ENCODE measurements at places on chromosomes 1 and 21. TPM values are rescaled to one million over a fixed set of nuclear protein-coding genes. Genes with fewer than 3 reads are reported as not detected.

- H3K27ac ChIP-seq: no peak overlapping the region
- DNase-seq: no peak
- no peak overlapping the region for H3K4me3 ChIP-seq
Measured at GRCh38 chr1:227779021-227779441, 36.4 kb upstream of the PRSS38 start.

- no peaks in the 10 kb centered on the region for H3K4me1 ChIP-seq
- H3K4me3 ChIP-seq: no peak overlapping the region
- H3K27ac ChIP-seq: no peak overlapping the region
- no peaks in the 10 kb centered on the region for H3K36me3 ChIP-seq
- H3K27me3 ChIP-seq: no peaks in the 10 kb centered on the region
Measured at GRCh38 chr1:232248276-232248820, 381.6 kb downstream of the SIPA1L2 start.

- no peaks in the 10 kb centered on the region for H3K4me1 ChIP-seq
- DNase-seq: no peak
- H3K36me3 ChIP-seq: no peaks in the 10 kb centered on the region
- no peak overlapping the region for H3K4me3 ChIP-seq
- H3K27me3 ChIP-seq: no peaks in the 10 kb centered on the region
Measured at GRCh38 chr1:8922962-8923361, 22.7 kb upstream of the CA6 start.

- DNase-seq: no peak
- H3K36me3 ChIP-seq: no peaks in the 10 kb centered on the region
- H3K4me3 ChIP-seq: no peak overlapping the region
Measured at GRCh38 chr1:231121533-231121932, 40.3 kb upstream of the TRIM67 start.

DNA sequence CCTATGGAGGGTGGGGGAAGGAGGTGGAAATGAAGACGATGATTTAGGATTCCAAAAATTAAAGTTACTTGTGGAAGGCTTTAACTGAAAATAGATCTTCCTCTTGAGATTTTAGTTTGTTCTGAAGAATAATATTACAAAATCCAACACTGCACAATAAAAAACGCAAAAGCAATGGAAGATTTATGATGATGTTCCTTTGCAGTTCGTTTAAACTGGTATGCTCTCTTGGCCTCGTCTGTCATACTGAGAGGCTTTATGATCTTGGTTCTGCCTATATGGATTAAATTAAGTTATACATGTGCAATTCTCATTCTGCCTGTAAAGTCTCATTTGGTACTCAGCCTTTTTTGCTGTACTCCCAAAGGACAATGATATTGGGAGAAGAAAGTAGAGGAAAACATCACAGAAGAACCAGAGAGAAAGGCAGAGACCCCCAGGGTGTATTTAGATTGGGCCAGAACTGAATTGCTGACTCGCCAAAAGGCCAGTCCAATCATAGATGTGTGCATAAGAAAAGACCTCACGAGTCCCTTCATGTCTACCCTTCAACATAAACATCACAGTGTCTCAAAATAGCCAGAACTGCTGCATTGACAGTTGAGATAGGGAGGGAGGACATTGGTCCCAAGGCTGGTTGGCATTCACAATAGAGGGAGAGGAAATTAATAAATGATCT lies 188.6 kb downstream of the GREM2 start:
- no peaks in the 10 kb centered on the region for H3K27me3 ChIP-seq
- H3K4me3 ChIP-seq: no peak overlapping the region
- no peaks in the 10 kb centered on the region for H3K4me1 ChIP-seq
- no peaks in the 10 kb centered on the region for H3K36me3 ChIP-seq
- no peak for DNase-seq
- H3K27ac ChIP-seq: no peak overlapping the region

GRCh38 chr1:183885142-183885735 lies 80.3 kb downstream of the RGL1 start:
- H3K27ac ChIP-seq: no peak overlapping the region
- DNase-seq: no peak
- H3K4me1 ChIP-seq: peaks cover 59% of the 10 kb centered on the region

DNA sequence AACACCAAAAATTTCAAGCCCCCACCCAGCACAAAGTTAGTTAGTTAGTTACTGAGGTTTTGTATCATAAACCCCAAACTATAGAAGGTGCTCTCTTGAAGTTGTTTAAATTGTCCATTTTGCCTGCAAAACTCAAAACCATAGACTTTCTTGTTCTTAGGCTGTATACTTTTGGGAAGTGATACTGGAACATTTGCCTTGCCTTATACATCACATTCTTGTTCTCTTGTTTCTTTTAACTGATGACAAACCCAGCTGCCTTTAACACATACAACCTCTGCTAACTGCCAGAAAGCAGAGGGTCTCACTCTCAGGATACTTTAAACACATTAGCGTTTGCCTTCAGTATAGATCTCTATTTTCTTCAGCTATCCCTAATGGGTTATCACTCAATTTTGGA lies 570.5 kb downstream of the MRPL39 start:
- DNase-seq: no peak
- no peaks in the 10 kb centered on the region for H3K27me3 ChIP-seq

- H3K27ac ChIP-seq: no peak overlapping the region
- H3K27me3 ChIP-seq: no peaks in the 10 kb centered on the region
- H3K4me1 ChIP-seq: peaks cover 12% of the 10 kb centered on the region
- H3K36me3 ChIP-seq: no peaks in the 10 kb centered on the region
Measured at GRCh38 chr1:40965531-40965930, 14.0 kb upstream of the CTPS1 start.

- DNase-seq: no peak
- no peaks in the 10 kb centered on the region for H3K36me3 ChIP-seq
- H3K27me3 ChIP-seq: no peaks in the 10 kb centered on the region
- no peak overlapping the region for H3K4me3 ChIP-seq
Measured at GRCh38 chr1:228268881-228269265, 61.0 kb downstream of the OBSCN start.

GRCh38 chr1:119286587-119287181 lies 81.9 kb upstream of the HAO2 start:
- H3K27ac ChIP-seq: no peak overlapping the region
- no peak overlapping the region for H3K4me3 ChIP-seq
- no peak for DNase-seq
- no peaks in the 10 kb centered on the region for H3K27me3 ChIP-seq
- no peaks in the 10 kb centered on the region for H3K4me1 ChIP-seq

- DNase-seq: peak; percentile 26
- H3K27ac ChIP-seq: peak overlapping the region; percentile 85
- H3K27me3 ChIP-seq: no peaks in the 10 kb centered on the region
- H3K36me3 ChIP-seq: no peaks in the 10 kb centered on the region
- peak overlapping the region; percentile 68 for H3K4me3 ChIP-seq
Measured at GRCh38 chr1:107964336-107965109, 457 bp downstream of the VAV3 start.

- H3K4me3 ChIP-seq: no peak overlapping the region
- H3K4me1 ChIP-seq: peaks cover 4% of the 10 kb centered on the region
- no peaks in the 10 kb centered on the region for H3K36me3 ChIP-seq
- DNase-seq: no peak
- H3K27me3 ChIP-seq: no peaks in the 10 kb centered on the region
- no peak overlapping the region for H3K27ac ChIP-seq
Measured at GRCh38 chr1:31479811-31480210, 66.8 kb downstream of the SERINC2 start.

DNA sequence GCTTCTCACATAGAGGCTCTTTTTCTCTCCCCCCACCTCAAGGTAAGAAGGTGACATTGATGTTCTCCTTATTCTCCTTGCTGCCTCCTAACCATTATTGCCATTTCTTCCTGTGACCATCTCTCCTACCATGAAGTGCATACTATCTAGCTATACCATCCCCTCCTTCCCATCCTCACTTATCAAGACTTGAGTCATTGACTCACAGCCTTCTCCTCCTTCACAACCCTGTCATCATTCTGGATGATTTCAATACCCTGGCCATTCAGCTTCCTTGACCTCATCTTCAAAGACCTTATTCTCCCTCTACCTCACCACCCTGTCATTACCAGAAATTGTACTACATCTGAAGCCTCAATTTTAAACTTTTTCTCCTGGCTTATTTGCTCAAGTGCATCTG lies 10.9 kb upstream of the HIPK1 start:
- DNase-seq: no peak
- no peak overlapping the region for H3K27ac ChIP-seq
- no peaks in the 10 kb centered on the region for H3K36me3 ChIP-seq
- H3K4me1 ChIP-seq: peaks cover 3% of the 10 kb centered on the region
- H3K4me3 ChIP-seq: no peak overlapping the region

GRCh38 chr1:113830039-113830438 lies 17.8 kb upstream of the RSBN1 start:
- H3K4me3 ChIP-seq: no peak overlapping the region
- no peaks in the 10 kb centered on the region for H3K4me1 ChIP-seq
- H3K36me3 ChIP-seq: no peaks in the 10 kb centered on the region
- DNase-seq: no peak
- no peaks in the 10 kb centered on the region for H3K27me3 ChIP-seq

DNA sequence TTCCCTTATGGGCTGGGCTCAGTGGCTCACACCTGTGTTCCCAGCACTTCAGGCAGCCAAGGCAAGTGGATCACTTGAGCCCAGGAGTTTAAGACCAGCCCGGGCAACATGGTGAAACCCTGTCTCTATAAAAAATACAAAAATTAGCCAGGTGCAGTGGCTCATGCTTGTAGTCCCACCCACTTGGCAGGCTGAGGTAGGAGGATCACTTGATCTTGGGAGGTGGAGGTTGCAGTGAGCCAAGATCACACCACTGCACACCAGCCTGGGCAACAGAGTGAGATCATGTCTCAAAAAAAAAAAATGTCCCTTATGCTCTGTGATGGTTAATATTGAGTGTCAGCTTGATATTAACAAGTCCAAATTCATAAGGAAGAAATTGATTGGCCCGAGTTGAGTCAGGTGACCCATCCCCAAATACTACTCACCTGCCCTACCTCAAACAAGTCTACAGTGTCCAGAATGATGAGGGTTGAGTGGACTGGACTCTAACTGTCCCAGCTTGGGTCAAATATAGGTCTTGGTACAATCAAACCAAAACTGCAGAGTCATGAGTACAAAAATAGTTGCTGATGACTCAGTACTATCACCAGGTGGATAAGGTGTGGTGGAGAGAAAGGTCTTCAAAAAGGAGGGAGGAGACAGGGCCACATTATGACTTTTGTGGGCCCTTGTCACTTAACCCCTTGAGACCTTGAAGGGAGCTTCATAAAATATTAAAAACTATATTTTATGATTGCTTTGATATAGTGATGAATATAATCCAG lies 161.0 kb downstream of the ZNF326 start:
- no peaks in the 10 kb centered on the region for H3K27me3 ChIP-seq
- no peak overlapping the region for H3K4me3 ChIP-seq
- H3K27ac ChIP-seq: no peak overlapping the region
- no peaks in the 10 kb centered on the region for H3K4me1 ChIP-seq
- no peak for DNase-seq

DNA sequence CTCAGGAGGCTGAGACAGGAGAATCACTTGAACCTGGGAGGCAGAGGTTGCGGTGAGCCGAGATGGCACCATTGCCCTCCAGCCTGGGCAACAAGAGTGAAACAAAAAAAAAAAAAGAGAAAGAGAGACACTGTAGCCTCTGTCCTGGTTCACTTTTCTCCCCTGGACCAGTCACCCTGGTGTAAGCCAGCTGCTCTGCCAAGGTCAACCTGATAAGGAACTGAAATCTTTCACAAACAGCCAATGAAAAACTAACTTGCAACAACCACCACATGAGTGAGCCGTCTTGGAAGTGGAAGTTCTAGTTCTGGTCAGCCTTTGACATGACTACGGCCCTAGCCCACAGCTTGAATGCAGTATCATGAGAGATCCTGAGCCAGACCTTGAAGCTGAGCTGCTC lies 36.8 kb upstream of the CXADR start:
- no peak overlapping the region for H3K27ac ChIP-seq
- H3K4me3 ChIP-seq: no peak overlapping the region
- H3K36me3 ChIP-seq: no peaks in the 10 kb centered on the region
- no peak for DNase-seq
- no peaks in the 10 kb centered on the region for H3K27me3 ChIP-seq

DNA sequence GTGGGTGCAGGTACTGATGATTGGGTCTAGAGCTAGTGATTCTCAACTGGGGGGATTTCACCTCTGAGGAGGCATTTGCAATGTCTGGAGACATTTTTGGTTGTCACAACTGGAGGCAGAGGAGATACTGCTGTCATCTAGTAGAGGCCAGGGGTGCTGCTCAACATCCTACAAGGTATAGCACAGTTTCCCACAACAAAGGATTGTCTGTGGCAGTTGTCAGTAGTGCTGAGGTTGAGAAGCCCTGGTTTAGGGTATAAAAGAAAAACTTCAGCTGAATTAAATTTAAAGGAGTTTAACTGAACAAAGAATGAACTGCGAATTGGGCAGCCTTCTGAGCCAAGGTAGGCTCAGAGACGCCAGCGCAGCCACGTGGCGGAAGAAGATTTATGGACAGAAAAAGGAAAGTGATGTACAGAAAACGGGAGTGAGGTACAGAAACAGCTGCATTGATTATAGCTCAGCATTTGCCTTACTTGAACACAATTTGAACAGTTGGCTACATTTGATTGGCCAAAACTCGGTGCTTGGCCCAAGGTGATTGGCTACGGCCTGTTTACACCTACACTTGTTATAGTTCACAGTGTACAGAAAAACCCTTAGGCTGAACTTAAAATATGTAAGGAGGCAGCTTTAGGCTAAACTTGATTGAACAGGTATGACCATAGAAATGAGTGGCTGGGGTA lies 40.4 kb downstream of the MPZL1 start:
- no peaks in the 10 kb centered on the region for H3K4me1 ChIP-seq
- H3K27ac ChIP-seq: no peak overlapping the region
- H3K27me3 ChIP-seq: no peaks in the 10 kb centered on the region
- no peak for DNase-seq
- H3K36me3 ChIP-seq: no peaks in the 10 kb centered on the region

GRCh38 chr1:232695621-232696385 lies 65.9 kb upstream of the SIPA1L2 start:
- H3K27me3 ChIP-seq: no peaks in the 10 kb centered on the region
- no peak for DNase-seq
- H3K4me3 ChIP-seq: no peak overlapping the region
- H3K36me3 ChIP-seq: no peaks in the 10 kb centered on the region
- H3K4me1 ChIP-seq: no peaks in the 10 kb centered on the region
- no peak overlapping the region for H3K27ac ChIP-seq

GRCh38 chr1:61241411-61241838 lies 159.1 kb downstream of the NFIA start:
- H3K36me3 ChIP-seq: no peaks in the 10 kb centered on the region
- peaks cover 11% of the 10 kb centered on the region for H3K4me1 ChIP-seq
- H3K27ac ChIP-seq: peak overlapping the region; percentile 55
- no peak for DNase-seq
- no peaks in the 10 kb centered on the region for H3K27me3 ChIP-seq
- H3K4me3 ChIP-seq: peak overlapping the region; percentile 41

COL8A2 gene
- 5.2 TPM for total RNA-seq

PTAFR gene
- 40.3 TPM for total RNA-seq

ARHGAP29 gene
- 48.8 TPM for total RNA-seq

ENAH gene
- total RNA-seq: 30.7 TPM

RNU1-3 gene
- 14,413 TPM for total RNA-seq

FCGR1A gene
- 52.7 TPM for total RNA-seq

CRNN gene
- not detected for total RNA-seq

HMGCL gene
- 35.6 TPM for total RNA-seq

ATAD3C gene
- 10.5 TPM for total RNA-seq

WDR64 gene
- not detected for total RNA-seq

CGN gene
- 87.4 TPM for total RNA-seq

GALE gene
- total RNA-seq: 57.8 TPM

CDC42BPA gene
- total RNA-seq: 32.5 TPM

YIPF1 gene
- total RNA-seq: 23.2 TPM

FCRLB gene
- 2.1 TPM for total RNA-seq

ATP1A4 gene
- total RNA-seq: not detected
